ENCODE measurements at places on chromosomes 12 and 14.
A peak's percentile ranks its signal among the peaks of the same experiment; 100 is the strongest.

DNA sequence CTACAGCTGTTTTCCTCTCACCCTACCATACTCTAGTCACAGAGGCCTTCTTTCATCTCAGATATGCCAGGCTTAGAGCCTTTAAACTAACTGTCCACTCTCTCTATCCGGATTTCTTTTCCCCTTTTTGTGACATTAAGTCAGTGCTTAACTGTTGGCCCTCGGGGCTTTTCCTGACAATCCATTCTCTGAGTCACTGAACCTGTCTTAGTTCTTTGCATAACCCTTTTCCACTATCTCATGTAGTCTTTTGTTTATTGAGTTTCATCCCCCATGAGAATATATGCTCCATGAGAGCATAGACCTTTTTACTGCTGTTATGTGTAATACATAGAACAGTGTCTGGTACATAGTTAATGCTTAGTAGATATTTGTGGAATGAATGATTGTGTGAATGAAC, 68.7 kb downstream of the PLEKHA5 start:
- DNase-seq, result no peak

DNA sequence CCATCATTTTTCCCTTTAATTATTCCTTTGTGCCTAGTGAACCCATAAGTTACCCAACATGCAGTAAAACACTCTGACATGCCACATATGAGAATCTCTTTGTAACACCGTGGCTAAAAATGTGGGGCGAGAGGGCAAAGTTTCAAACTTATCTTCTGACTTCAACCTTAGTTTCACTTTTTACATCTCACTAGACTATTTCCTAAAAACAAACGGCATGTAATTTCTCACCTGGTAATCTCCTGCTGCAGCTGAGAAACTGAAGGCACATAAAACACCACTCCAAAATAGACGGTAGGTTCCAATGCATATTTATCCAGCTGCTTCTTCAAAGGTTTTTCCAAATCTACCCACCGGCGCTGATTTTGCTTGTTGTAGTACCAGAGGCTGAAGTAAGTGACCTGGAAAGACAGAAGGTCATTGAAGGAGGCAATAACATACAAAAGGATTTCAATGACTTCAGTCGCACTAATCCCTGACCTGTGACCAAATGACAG, 37.9 kb downstream of the PTPN21 start:
- no peak for DNase-seq

GRCh38 chr14:51738754-51739153, 87.0 kb downstream of the FRMD6 start:
- DNase-seq, result no peak

GRCh38 chr14:38038986-38039385, 168.7 kb upstream of the SSTR1 start:
- no peak for DNase-seq

DNA sequence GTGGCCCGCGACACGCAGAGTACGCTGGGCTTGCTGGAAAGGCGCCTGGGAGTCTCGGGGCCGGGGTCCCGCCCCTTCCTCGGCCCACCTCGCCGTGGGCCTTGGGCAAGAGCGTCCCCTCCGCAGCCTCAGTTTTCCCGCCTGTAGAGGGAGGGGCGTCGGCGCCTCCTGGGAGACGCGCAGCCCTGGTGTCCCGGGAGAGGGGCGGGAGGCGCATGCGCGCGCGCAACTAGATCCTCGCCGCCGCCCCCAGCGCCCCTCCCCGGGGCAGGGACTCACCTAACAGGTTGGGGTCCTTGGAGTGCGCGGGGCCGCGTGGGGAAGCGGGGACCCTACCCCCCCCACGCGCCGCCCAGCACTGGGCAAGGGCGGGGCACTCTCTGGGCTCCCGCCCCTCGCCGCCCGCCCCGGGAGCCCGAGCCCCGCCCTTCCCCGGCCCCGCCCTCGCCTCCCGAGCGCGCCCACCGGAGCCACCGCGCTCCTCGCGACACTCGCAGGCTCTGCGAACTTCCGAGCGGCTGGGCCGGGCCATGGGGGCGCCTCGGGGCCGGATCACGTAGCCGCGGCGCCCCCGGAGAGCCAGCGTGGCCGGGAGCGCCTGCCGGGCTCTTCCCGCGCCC, at the start of gene KIF26A:
KIF26A (plus strand) TSS at position 490 of the 620 bp plus-strand sequence. CDS start 136 bp downstream, outside the sequence.
- DNase-seq, result peak; percentile 23

- DNase-seq, result no peak
Observed at GRCh38 chr14:71629765-71630492, 302.3 kb upstream of the RGS6 start.

- no peak for DNase-seq
Observed at GRCh38 chr12:105977236-105977635, 161.5 kb downstream of the NUAK1 start.

- DNase-seq, result peak; percentile 47
Observed at GRCh38 chr14:92686900-92687427, 61.5 kb downstream of the LGMN start.

GRCh38 chr12:98911396-98911795, 266.3 kb downstream of the APAF1 start:
- DNase-seq, result no peak

DNA sequence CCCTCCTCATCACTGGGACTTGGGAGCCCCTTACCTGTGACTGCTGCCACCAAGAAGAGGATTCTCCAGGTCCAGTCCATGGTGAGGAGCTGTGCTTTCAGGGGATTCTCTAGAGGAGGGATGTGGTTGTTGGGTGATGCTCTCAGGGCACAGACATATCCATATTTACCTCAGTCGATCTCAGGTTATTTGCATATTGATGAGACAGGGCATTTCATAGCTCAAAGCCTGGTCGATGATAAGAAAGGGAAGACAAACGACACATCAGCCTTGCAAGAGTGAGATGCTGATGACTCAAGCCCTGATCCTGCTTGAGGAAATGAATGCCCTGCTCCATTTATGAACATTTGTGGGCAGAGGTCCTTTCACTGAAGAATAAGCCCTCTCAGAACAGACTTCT, 981.0 kb downstream of the TMEM121 start:
- no peak for DNase-seq

DNA sequence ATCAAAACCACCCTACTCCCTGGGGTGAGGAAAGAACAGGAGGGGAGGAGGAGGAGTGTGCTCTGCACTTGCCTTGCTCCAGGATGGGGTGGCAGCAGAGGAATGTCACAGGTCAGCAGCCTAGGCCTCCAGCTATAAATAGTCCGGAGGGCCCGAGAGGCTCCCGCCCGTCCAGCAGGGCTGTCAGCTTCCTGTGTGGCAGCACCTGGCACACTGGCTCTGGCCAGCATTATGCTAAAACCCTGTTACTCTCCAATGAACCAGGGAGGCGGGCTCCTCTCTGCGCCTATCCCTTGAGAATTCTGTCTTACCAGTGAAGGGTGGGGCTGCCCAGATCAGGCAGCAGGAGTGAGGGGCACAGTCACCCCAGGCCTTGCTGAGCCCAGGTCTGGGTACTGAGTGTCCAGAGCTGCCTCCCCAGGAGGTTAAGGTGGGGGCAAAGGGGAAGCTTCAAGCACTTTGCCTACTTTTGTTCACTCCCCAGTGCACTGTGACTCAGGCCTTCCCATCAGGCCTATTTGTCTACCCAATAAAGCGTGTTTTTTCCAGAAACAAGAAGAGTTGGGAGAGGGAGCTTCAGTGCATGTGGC, 1.2 kb upstream of the COX14 start:
- DNase-seq, result no peak

DNA sequence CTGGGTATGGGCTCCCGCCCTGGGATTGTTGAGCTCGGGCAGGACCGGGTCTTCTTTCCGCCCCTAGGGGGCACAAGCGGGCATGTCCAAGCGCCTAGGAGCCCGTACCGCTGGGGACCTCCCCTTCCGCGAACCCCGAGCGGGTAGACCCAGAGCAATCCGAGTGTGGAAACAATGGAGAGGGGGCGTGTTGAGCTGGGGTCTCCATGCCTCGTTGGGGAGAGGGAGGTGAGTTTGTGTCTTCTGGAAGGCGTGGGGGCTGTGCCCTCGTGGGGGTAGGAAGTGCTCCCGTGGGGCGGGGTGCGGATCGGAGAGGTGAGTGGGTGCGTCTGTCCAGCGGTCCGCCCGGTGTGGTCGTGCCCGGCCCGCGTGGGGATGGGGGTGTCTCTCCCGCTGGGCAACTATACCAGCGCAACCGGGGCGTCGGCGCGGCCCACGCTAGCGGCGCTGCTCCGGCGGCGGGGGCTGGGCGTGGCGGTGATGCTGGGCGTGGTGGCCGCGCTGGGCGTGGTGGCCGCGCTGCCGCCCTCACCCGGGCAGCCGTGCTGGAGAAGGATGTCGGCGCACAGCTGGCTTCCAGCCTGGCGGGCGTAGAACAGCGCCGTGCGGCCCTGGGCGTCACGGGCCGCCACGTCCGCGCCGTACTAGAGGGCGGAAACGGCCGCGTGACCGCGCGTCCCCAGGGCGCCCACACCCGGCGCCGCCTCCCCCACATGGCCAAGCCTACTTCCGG, 12.2 kb downstream of the AGAP2 start:
- no peak for DNase-seq

- no peak for DNase-seq
Observed at GRCh38 chr12:89960011-89960507, 251.4 kb upstream of the ATP2B1 start.

GRCh38 chr12:51009056-51009440, 17.1 kb downstream of the SLC11A2 start:
- peak; percentile 19 for DNase-seq

GRCh38 chr12:5428332-5429221, 3.3 kb upstream of the NTF3 start:
- no peak for DNase-seq

GRCh38 chr12:6830286-6830890, 2.2 kb downstream of the P3H3 start:
- DNase-seq, result no peak

GRCh38 chr12:124440841-124441381, 126.5 kb downstream of the NCOR2 start:
- DNase-seq, result no peak

- no peak for DNase-seq
Observed at GRCh38 chr14:102371361-102371760, 8.6 kb downstream of the TECPR2 start.

DNA sequence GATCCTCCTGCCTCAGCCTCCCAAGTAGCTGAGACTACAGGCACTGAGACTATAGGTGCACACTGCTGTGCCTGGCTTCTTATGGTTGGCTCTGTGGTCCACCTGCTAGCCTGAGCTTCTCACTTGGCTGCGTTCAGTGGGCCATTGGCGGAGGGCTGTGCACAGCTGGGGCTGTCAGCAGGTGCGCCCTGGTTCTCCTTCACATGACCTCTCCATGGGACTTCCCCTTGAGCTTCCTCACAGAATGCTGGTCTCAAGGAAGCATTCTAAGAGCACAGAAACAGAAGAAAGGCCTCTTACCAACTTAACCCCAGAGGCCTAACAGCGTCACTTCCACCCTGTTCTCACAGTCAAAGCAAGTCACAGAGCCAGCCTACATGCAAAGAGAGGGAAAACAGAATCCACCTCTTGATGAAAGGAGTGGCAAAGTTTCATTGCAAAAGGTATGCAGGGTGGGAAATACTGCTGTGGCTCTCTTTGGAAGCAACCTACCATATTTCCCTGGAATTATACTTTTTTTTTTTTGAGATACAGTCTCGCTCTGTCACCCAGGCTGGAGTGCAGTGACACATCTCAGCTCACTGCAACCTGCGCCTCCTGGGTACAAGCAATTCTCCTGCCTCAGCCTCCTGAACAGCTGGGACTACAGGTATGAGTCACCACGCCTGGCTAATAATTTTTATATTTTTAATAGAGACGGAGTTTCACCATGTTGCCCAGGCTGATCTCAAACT, 9.3 kb downstream of the RILPL2 start:
- no peak for DNase-seq

DNA sequence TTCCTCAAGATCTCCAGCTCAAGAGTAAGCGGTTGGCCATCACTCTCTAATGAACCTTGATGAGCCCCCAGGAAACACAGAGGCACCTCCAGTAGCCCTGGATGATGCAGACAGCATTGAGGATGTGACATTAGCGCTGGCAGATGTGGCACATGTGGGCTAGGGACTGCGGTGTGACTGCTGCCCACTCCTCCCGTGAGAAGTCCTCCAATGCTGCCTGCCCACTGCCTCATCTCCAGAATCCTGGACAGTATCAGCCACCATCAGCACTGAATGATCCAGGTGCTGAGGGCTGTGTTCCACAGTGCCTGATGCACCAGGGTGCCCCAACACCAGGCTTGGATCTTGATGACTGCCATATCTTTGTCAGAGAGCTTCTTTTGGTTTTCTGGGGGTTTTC, 412.6 kb downstream of the TMEM117 start:
- DNase-seq, result no peak

GRCh38 chr12:50960130-50960529, 7.8 kb downstream of the HIGD1C start:
- no peak for DNase-seq

- peak; percentile 1 for DNase-seq
Observed at GRCh38 chr14:78448164-78449094, 278.3 kb downstream of the NRXN3 start.

- no peak for DNase-seq
Observed at GRCh38 chr14:72617391-72618031, 276.4 kb downstream of the DPF3 start.

DNA sequence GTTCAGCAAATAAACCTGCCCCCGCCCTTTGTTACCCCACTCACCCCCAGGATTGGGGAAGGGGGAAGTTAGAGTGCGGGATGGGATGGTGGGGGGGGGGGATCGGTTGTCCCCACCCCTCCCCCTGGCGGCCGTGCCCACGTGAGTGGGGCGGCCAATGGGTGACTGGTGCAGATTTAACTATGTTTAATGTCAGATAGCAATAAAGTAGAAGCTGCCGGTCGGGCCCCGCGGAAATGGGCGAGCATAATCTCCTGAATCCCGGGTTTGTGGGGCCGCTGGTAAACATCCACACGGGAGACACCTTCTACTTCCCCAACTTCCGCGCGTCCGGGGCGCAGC, at the start of gene HOXC12:
HOXC12 (plus strand) TSS at position 210 of the 342 bp plus-strand sequence; CDS start at position 237, 27 bp downstream.
- DNase-seq, result no peak

- no peak for DNase-seq
Observed at GRCh38 chr12:6647083-6647604, at the start of gene ACRBP. TSS of gene ACRBP (minus strand) at chr12:6647432. CDS start at chr12:6647366, 66 bp downstream.

- no peak for DNase-seq
Observed at GRCh38 chr12:125187780-125188741, 122.8 kb downstream of the AACS start.

- DNase-seq, result no peak
Observed at GRCh38 chr14:88825078-88825458, 617 bp downstream of the TTC8 start.

- DNase-seq, result no peak
Observed at GRCh38 chr14:36498938-36499337, 21.1 kb downstream of the NKX2-1 start.

- no peak for DNase-seq
Observed at GRCh38 chr14:93676416-93676958, 111.8 kb downstream of the PRIMA1 start.
